ENCODE measurements at places on chromosomes 13 and 19.

- no peak for DNase-seq
These were observed 65.1 kb downstream of the SIAH3 start for GRCh38 chr13:45786293-45786920.

- DNase-seq = no peak
These were observed 6.4 kb downstream of the POGLUT2 start for GRCh38 chr13:102792396-102792795.

- DNase-seq = no peak
These were observed 2.8 kb upstream of the CERS4 start for GRCh38 chr19:8206147-8207087.

- DNase-seq = no peak
These were observed at the start of gene TRPC4 for GRCh38 chr13:37869756-37870488. Gene TRPC4 (minus strand): TSS chr13:37869772. CDS start chr13:37783333, 86,439 bp downstream.

- no peak for DNase-seq
These were observed 17.0 kb downstream of the CATSPERG start for GRCh38 chr19:38352611-38353010.

DNA sequence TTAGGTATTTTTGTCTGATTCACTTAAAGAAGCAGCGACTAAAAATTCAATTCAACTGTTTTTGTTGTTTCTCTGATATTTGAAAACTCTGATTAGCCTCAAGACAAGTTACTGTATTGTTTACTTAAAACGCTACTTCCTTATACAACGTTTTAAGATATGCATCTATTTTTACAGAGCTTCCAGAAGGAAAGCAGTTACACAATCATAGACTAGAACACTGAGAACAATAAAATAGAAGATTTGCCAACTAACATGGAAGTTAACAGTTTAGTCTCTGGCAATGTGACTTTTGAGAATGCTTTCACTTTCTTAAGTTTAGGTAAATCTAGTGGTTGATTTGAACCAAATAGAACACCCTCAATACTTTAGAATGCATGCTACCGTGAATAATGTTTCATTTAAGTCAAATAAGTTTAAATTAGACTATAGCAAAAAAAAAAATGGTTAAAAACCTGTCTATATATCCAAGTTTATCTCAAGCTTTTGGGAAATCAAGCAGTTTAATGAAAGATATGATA is 614.8 kb downstream of the DACH1 start:
- DNase-seq = no peak

DNA sequence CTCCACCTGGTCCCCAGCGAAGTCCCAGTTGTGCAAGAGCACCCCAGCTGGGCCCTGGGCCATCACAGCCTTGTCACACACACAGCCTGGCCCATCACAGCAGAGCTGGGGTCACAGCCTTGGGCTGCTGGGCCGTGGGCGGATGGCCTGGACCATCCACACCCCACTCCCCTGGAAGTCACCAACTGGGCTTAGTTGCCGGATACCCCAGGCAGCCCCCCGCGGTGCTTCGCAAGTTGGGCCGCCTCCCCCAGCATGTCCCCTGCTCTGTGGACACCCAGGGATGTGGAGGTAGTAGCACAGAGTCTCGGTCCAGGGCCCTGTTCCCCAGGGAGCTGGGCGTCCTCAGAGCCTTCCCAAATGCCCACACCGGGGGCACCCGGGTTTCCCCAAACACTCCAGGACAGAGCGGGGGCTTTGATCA is 4.5 kb upstream of the ZNF554 start:
- DNase-seq = no peak

DNA sequence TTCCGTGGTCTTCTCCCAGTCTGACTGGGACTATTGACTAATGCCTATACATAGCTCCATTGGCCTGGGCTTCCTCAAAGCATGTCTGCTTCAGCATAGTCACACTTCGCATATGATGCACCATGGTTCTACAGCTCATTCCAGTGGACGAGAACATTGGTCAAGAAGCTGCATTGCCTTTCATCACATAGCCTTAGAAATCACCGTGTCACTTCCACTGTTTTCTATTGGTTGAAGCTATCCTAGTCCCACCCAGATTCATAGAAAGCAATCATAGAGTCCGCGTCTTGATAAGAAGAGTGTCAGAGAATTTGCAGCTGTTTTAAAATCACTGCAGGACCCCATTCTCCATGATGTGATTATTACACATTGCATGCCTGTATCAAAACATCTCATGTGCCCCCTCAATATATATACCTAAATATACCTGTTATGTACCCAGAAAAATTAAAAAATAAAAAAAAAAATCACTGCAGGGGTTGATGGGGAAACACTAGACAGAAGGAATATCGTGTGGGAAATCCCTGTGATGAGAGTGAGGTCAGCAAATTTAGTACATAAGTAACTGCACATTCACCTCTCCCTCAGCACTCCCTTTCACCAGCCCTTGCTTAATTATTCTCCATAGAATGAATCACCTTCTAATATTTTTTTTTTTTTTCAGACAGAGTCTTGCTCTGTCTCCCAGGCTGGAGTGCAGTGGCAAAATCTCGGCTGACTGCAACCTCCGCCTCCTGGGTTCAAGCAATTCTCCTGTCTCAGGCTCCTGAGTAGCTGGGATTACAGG is 2.2 kb upstream of the ARHGAP33 start:
- DNase-seq = no peak

- no peak for DNase-seq
These were observed 72.5 kb downstream of the RYR1 start for GRCh38 chr19:38505958-38506357.

GRCh38 chr19:49117677-49118564 is 1.0 kb downstream of the C19orf73 start:
- DNase-seq = no peak

- no peak for DNase-seq
These were observed 233.9 kb downstream of the ABCC4 start for GRCh38 chr13:95067303-95067702.

DNA sequence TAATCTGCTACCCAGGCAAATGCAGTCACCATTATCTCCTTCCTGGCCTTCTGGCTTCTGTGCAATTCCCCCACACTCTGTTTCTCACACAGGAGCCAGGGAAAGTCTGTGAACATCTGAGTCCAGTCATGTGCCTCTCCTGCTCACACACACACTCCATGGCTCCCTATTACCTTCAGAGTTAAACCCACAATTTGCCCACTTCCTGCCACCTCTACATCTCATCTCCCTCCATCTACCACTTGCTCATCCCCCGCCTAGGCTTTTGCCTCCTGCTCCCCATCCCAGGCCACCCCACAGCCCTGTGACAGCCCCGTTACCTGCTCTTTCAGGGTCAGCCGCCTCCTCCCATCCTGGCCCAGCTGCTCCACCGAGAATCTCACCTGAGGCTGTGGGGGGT is 13.5 kb downstream of the IL12RB1 start:
- no peak for DNase-seq

- DNase-seq = no peak
These were observed 113.2 kb downstream of the TM9SF2 start for GRCh38 chr13:99614465-99614885.

GRCh38 chr13:42996584-42996983 is 4.5 kb upstream of the EPSTI1 start:
- no peak for DNase-seq

- DNase-seq = no peak
These were observed 103.9 kb downstream of the FAM216B start for GRCh38 chr13:42885325-42885724.

GRCh38 chr13:95921485-95921884 is 131.7 kb downstream of the UGGT2 start:
- DNase-seq = no peak

- no peak for DNase-seq
These were observed 36.8 kb downstream of the NFIX start for GRCh38 chr19:13031917-13032623.

Data from stimulated activated CD4-positive, alpha-beta T cell treated with anti-CD3 and anti-CD28 coated beads, TNF-alpha, amount 100 ng/mL, for 4 hours (primary cell).